Omental fat pad (tissue), 4 donors: ENCODE measurements at places on chromosomes 2 and 18. TPM values are rescaled to one million over a fixed set of nuclear protein-coding genes. Genes with fewer than 3 reads are reported as not detected.

- DNase-seq = no peak
These were observed 456.5 kb upstream of the ZNF804A start for GRCh38 chr2:184141866-184142265.

DNA sequence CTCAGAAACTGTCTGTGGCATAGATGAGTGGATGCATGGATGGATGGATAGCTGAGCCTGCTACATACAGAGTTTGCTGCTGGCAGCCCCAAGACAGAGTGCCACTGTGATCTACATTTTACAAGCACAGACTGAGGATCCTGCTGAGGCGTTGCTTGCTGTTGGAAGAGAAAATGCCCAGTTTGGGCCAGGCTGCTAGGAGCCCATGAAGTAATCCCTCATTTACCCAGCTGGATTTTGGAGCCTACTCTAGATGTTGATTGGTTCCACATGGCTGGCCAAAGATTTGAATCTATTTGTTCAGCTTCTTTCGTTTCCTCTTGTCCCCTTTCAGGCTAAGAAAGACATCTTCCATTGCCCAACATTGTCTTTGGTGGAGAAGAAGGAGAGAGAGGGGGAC is 261.3 kb downstream of the CLIP4 start:
- DNase-seq = no peak

DNA sequence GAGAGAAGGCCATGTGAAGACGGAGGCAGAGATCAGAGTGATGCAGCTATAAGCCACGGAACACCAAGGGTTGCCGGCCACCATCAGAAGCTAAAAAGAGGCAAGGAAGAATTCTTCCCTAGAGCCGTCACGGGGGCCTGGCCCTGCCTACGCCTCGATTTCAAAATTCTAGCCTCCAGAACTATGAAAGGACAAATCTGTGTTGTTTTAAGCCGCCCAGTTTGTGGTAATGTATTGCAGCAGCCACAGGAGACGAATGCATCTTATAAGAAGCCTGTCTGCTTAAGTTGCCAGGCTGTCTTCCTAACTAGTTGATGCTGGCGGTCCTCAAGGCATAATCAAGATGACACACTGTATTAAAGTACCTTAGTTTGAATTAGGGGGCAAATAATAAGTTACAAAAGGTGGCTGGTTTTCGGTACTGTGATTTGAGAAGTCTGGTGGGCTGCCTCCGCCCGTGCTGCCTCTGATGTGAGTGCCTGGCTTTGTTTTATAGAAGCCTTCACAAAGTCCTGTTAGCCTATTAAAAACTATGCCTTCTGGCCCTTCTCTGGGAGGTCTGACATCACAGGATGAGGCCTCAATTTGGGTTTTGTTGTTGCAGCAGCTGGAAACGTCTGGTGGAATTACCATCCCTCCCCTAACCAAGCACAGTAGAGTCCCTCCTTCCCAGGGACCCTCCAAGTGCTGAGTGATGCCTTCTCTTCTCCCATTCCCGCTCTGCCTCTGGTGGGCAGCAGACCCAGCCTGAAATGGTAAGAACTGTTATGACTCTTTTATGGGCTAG is 53.6 kb downstream of the SRD5A2 start:
- DNase-seq = no peak

- no peak for DNase-seq
These were observed 144.9 kb upstream of the MYCN start for GRCh38 chr2:15795426-15795825.

GRCh38 chr2:178484245-178485041 is 4.2 kb downstream of the PLEKHA3 start:
- no peak for DNase-seq

DNA sequence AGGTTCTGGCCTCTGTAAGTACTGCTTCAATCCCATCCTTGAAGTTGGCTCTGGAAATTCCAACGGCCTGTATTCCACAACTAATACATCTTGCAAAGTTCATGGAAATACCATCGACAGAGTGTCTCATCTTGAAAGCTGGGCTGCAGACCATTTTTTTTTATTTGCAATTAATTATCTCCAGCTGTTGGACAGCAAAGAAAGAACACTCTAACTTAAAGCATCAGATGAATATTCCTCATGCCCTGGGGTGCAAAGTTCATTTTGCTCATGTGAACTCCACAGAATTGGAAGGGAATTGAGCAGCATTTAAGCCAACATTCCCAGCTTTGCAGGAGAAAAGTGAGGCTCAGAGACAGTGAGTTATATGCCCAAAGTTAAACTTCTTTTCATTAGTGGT is 96.5 kb upstream of the PIEZO2 start:
- no peak for DNase-seq

- no peak for DNase-seq
These were observed 8.5 kb downstream of the PSMD14 start for GRCh38 chr2:161316701-161317100.

Gene HOXD1
- 0.36 TPM for total RNA-seq

- DNase-seq = no peak
These were observed 33.3 kb downstream of the DOK1 start for GRCh38 chr2:74587664-74588277.

GRCh38 chr2:1265454-1265853 is 147.8 kb upstream of the TPO start:
- DNase-seq = no peak

DNA sequence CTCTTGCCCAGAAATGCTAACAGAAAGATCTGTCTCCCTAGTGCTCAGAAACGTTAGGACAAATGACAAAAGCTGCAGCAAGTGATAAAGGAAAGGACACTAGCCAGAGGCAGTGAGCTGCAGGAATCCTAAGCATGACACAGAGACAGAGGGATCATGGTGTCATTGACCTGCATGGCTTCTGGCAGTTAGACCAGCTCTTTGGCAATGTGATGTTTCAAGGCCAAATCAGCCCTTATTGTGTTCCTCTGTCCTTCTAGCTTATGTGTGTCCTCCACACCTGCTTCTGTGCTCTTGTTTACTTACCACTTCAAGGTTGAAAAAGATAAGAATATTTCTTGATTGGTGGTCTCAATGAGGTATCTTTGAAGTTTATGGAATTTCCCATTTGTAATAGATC is 120.8 kb downstream of the RHBDD1 start:
- DNase-seq = no peak

GRCh38 chr2:168920504-168921157 is 19.5 kb downstream of the G6PC2 start:
- DNase-seq = no peak

DNA sequence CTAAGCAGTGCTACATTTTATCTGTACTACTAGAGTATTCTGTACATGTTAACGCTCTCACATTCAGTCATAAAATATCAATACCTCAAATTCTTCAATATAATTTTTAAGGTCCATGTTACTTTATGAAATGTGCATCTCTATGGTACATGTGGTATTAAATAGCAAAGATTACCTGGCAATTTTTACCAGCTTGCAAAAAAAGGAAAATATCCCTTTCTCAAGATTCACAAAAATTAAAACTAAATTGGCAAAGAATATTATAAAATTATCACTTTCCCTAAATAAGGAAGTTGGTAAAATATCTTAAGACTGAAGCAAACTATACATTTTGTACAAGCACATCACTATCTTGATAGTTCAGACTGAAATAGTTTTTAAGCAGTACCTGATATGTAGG is 115.0 kb upstream of the RNU4ATAC start:
- DNase-seq = no peak

Gene MZT2A
- total RNA-seq = 21.8 TPM

Gene RIT2
- total RNA-seq = not detected

DNA sequence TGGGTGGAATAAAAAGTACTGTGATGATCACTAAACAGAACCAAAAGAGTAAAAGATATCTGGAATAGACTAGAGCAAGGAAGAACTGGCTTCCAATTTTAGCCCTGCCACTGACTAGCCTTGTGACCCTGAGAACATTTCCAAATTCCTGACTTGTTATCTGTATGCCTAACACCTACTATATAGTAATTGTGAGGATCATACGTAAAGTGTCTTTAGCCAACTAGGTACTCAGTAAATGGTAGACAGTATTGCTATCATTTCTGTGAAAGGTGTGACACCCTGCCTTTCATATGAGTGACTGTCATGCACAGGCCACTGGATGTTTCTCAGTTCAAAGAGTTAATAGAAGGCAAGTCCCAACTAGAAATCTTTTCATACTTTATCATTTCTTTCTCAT is 29.8 kb downstream of the CYTIP start:
- no peak for DNase-seq

GRCh38 chr2:98091738-98092137 is 4.8 kb downstream of the VWA3B start:
- no peak for DNase-seq

Gene NYAP2
- not detected for total RNA-seq

- no peak for DNase-seq
These were observed 35.0 kb downstream of the CERKL start for GRCh38 chr2:181621779-181622490.

DNA sequence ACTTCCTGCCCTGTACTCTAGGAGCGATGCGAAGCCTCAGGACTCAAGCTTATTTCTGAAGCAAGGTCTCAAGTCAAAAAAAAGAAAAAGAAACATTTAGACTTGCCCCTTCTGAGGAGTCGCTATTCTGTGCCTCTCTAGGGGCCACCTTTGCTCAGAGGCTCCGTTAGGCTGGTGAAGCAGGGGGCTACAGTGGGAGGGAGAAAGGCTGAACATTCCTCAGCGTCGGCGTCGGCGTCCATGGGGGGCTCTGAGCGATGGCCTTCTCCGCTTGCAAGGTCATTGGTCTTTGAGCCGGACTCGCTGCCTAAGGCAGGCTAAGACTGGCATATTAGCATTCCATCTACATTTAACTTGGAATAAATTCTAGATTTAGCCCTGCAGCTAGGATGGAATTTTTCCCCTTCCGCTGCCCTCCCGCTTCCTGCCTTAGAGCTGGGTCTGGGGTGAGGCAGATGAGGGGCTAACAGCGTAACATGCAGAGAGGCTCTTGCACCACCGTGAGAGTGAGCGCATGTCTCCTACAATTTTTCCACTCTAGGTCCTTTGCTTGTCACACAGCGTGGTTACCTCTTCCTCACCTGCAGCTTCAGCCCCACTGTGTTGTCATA is 53.6 kb upstream of the ATL2 start:
- no peak for DNase-seq

Gene PAX3
- not detected for total RNA-seq

Gene TMEM200C
- not detected for total RNA-seq

DNA sequence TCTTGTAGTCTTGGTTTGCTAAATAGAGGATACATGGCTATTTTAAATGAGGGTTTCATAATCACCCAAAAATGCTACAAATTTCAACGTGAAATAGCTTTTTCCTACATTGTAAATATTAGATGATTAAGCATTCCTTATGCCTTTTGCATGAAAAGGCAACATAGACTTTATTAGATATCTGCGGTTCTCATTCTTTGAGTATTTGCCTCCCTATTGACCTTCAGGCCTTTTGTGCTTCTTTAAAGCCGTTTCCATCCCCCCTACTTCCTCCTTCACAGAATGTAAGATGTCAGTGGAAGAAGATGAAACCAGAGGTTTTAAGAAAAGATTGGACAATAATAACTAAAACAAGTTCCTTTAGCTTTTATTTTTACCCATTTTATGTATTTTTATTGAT is 144.1 kb downstream of the UBE2E3 start:
- no peak for DNase-seq

Gene LYG2
- total RNA-seq = not detected

GRCh38 chr2:199602896-199603717 is 145.4 kb upstream of the SATB2 start:
- DNase-seq = no peak

GRCh38 chr18:67068608-67069007 is 447.9 kb downstream of the DSEL start:
- DNase-seq = no peak

Gene FSHR
- not detected for total RNA-seq

Gene PPP4R3B
- 58.6 TPM for total RNA-seq

DNA sequence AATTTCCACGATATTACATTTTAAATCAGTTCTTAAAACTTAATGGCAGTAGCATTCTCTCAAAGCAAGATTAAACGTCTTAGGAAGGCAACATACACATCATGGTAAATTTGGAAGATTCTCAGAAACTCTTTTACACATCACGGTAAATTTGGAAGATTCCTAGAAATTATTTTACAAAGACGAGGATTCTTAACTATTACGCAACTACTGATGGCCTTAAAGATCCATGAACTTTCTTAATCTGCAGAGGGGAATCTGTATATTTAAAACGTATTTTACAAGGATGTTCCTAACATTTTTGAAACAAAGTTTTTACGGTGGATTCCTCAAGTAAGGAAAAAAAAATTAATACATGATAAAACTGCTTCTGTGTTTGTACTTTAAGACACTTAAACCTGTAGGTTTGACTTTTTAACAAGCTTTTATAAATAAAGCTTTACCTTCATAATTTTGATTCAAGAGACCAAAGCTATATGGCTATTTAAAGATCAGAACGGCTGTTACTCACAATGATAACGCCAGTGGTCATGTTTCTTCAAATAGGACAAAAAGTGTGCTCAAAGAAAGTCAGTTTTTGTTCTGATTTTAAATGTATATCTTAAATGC is 1.7 kb downstream of the ATF2 start:
- no peak for DNase-seq

- no peak for DNase-seq
These were observed 426.3 kb upstream of the PKDCC start for GRCh38 chr2:41621563-41621962.

- DNase-seq = no peak
These were observed 376.8 kb upstream of the NT5C1B start for GRCh38 chr2:18966131-18966530.
